ENCODE measurements at places on chromosomes 2 and 18. TPM values are rescaled to one million over a fixed set of nuclear protein-coding genes. Genes with fewer than 3 reads are reported as not detected.
A peak's percentile ranks its signal among the peaks of the same experiment; 100 is the strongest.

DNA sequence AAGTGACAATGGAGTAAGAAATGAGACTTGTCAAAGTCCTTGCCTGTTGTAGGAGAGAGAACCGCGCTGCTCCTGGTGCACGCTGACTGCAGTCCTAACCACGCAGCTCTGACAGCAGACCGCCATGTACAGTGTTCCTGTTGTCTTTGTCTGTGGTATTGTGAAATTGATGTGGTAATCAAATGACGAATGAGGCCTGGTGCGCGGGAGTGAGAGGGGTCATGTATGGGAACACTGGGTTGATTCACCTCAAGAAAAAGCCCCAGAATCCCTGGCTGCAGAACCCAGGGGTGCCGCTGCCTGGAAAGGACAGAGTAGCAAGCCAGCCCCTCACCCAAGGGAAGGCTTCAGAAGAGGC, 64.0 kb downstream of the INPP4A start:
- H3K27ac ChIP-seq, result no peak overlapping the region
- peaks cover 11% of the 10 kb centered on the region for H3K4me1 ChIP-seq
- no peak for DNase-seq

VSNL1 gene
- polyA plus RNA-seq, result not detected

DNA sequence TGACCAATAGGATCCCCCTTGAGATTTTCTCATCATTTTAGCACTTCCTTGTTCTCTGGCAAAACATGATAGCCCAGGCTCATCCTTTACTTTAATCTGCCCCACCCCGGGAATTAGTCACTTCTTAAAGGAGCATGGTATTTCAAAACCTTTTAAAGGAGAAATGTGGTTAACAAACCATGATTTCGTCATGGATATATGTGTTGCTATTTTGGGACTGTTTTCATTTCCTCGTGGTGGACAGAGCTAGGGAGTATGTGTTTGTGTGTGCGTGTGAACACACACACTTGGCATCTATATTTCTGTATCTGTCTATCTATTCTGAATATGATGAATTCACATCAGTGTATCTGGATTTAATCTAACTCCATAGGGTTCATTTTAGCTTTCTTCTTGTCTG, 128.1 kb downstream of the BIRC6 start:
- H3K4me1 ChIP-seq, result no peaks in the 10 kb centered on the region
- no peaks in the 10 kb centered on the region for H3K27me3 ChIP-seq
- peak overlapping the region; percentile 91 for H3K27ac ChIP-seq
- H3K36me3 ChIP-seq, result peaks cover 32% of the 10 kb centered on the region

NYAP2 gene
- polyA plus RNA-seq, result not detected

DNA sequence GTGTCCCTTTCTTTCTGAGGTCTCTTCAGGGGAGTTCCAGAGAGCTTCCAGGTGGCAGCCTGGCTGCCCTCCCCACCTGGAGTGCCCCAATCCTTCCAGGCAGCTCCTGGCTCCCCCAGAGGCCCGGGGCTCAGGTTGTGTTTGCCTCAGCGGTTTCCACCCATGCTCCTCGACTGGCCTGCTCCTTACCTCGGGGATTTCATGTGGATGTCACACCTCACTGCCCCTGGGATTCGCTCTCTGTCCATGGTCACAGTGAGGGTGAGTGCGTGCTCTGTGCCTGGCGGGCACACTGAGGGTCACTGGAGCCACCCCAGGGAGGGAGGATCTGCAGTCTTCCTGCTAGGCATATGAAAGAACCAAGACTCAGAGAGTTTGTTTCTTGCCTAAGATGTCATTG, 2.1 kb upstream of the TOGARAM2 start:
- H3K27me3 ChIP-seq, result no peaks in the 10 kb centered on the region
- no peaks in the 10 kb centered on the region for H3K4me1 ChIP-seq
- no peaks in the 10 kb centered on the region for H3K36me3 ChIP-seq
- no peak overlapping the region for H3K27ac ChIP-seq
- no peak for DNase-seq

DNA sequence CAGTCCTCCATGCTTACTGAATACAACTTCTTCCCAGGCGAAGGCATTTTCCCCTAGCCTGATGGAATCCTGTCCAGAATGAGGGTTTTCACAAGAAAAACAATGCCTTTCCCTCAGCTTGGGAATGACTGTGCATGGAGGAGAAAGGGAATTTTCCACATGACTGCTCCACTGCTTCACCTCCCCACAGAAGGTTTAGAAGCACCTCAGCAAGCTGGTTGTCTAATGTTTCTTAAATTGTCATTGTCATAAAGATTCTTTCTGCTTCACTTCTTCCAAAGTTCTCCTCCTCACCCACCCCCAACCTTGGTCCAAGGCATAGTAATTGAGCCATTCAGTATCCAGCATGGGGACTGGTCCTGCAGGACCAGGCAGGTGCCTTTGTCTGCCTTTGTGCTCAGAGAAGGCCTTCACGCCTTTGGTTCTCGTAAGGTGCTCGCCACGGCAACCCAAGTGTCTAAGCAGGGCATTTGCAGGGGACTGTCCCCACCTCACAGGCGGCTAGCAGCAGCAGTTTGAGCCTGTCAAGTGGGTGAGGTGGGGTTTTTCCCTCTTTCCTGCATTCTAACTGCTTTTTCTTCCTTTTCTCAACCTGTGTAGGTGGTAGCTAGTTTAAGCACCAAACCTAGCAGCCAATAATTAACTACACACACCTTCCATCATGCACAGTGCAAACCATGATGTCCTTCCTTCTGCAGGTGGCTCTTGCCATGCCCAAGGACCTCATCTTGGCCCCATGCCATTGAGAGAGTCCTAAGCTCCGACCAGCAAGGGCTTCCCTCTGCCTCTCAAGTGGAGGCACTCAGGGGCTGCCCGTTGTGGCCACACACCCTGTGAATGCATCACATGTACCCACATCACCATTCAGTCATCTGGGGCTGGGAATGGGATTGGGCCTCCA, 65.7 kb upstream of the BCL2L11 start:
- H3K4me3 ChIP-seq, result peak overlapping the region; percentile 85
- no peaks in the 10 kb centered on the region for H3K27me3 ChIP-seq
- H3K4me1 ChIP-seq, result peaks cover 82% of the 10 kb centered on the region

DNA sequence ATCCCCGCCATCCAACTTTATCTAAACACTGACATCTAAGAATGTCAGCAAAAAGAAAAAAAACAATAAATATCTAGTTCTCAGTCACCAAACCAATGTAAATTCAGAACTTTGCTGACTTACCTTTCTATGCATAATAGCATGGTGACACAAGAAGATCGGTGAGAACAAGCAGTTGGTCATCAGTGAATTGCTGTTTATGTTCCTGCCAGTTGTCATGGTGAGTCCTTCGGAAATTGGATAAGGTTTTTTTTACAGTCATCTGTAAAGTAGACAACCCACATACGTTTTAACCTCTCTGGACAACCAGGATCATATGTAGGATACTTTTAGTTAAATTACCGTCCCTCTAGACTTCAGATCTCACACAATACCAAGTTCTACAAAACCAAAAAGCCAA, 6.2 kb upstream of the GPR75 start:
- no peak overlapping the region for H3K4me3 ChIP-seq
- peaks cover 8% of the 10 kb centered on the region for H3K36me3 ChIP-seq
- DNase-seq, result no peak
- H3K4me1 ChIP-seq, result no peaks in the 10 kb centered on the region
- no peak overlapping the region for H3K27ac ChIP-seq

DNA sequence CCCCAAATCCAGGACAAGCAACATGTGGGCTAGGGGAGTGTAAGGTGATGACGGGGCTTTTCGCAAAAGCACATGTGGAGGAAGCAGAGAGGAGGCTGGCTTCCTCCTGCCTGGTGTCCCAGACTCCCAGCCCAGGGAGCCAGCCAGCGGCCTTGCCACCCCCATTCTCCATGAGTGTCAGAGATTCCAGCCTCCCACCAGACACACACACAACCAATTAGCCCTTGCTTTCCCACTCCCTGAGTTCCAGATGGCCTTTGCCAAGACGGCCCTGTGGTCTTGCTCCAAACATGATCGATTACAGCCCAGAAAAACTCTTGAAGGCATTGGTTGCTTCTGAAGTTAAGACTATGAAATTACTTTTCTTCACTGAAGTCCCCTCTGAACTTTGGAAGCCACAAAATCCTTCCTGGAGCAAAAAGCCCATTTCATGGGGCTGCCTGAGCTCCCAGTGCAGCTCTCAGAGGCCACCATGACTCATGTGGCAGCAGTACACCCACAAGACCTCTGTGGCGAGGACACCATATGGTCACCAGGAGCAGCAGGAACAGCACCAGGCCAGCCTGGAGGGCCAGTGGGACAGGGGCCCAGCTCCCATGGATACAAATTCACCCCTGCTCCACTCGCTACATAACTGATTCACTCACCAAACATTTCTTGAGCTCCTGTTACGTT, 69.1 kb upstream of the PID1 start:
- DNase-seq, result no peak
- H3K27me3 ChIP-seq, result peaks cover 3% of the 10 kb centered on the region
- no peak overlapping the region for H3K27ac ChIP-seq
- H3K4me3 ChIP-seq, result no peak overlapping the region
- peaks cover 5% of the 10 kb centered on the region for H3K4me1 ChIP-seq

EFR3B gene
- not detected for polyA plus RNA-seq

DNA sequence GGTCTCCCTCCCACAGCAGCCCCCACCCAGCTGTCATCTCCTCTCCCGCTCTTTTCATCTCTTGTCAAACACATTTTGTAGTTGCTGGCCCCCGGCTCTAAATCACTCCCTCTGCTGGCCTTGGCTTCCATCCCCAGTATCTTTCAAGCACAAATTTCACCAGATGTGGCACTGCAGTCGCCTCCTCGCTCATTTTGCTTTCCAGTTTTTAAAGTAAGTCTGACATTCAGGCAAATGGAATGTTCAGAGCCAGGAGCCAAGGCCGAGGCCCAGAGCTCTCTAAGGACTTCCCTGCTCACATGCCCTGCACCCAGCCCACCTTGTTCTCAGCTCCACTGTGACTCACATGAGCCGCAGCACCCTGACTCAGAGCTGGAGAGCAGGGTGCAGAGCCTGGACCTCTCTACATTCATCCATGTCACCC, 158.4 kb downstream of the GALNT14 start:
- no peaks in the 10 kb centered on the region for H3K27me3 ChIP-seq
- no peaks in the 10 kb centered on the region for H3K4me1 ChIP-seq
- no peaks in the 10 kb centered on the region for H3K36me3 ChIP-seq
- no peak for DNase-seq

GRCh38 chr18:54835944-54836343, 7.7 kb downstream of the RAB27B start:
- H3K36me3 ChIP-seq, result peaks cover 11% of the 10 kb centered on the region
- no peaks in the 10 kb centered on the region for H3K4me1 ChIP-seq
- DNase-seq, result no peak

- peaks cover 39% of the 10 kb centered on the region for H3K4me1 ChIP-seq
- peak overlapping the region; percentile 94 for H3K4me3 ChIP-seq
- DNase-seq, result no peak
- peaks cover 14% of the 10 kb centered on the region for H3K36me3 ChIP-seq
- H3K27ac ChIP-seq, result peak overlapping the region; percentile 86
- H3K27me3 ChIP-seq, result no peaks in the 10 kb centered on the region
These were observed 20.5 kb downstream of the THAP4 start for GRCh38 chr2:241616168-241617125.

GRCh38 chr18:3130344-3130743, 89.4 kb downstream of the MYOM1 start:
- H3K27me3 ChIP-seq, result no peaks in the 10 kb centered on the region
- no peak overlapping the region for H3K4me3 ChIP-seq
- DNase-seq, result no peak

SULT1C2 gene
- not detected for polyA plus RNA-seq
